ENCODE measurements at places on chromosomes 4 and X.

DNA sequence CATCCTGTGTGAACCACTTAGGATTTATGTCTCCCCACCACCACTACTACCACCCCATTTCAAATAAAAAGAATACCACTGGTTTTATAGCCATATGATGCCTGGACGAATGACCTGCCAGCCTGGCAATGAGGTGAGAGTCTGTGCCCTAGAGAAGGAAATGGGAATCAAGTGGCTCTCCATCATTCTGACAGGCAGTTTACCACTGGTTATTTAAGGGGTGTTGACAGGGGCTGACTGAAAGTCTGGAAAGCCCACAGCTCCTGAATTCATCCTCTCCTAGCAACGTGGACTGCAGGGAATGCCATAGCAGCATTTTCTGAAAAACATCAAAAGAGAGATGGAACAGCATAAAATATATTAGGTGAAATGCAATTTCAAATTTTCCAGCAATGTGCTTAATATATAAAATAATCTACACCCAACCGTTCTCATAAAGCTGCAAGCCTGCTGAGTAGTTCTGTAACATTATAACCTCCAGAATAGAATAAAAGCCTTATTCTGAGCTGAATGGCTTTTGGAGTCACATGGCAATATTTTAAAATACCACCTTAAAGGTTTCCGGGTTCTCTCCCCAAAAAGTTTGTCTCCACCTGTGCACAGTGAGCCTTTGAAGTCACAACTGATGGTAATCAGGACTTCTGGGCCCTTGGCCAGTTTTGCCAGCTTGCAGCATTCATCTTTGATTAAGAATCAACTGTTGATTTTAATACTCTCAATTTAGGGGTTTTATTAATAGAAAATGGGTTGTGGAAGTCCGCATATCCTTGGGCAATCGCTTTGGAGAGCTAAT is 121.5 kb downstream of the DCTD start:
- DNase-seq = no peak

DNA sequence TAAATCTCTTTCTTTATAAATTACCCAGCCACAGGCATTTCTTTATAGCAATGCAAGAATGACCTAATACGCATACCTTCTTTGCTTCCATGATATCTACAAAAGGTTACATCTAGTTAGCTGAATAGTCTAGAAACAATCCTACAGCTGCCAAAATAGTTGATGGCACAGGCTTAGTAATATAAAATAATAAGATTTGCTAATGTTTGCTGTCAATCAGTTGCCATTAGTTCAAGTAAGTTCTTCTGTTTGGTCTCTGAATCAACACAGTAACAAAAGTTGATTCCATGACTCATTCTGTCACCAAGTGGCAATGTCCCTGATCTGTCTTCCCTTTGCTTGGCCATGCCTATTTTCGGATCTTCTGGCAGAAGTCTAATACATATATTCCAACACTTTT is 470.2 kb downstream of the SPRY1 start:
- DNase-seq = no peak

- peak; percentile 88 for DNase-seq
These were observed 30.8 kb downstream of the RTL5 start for GRCh38 chrX:72100824-72101351.

DNA sequence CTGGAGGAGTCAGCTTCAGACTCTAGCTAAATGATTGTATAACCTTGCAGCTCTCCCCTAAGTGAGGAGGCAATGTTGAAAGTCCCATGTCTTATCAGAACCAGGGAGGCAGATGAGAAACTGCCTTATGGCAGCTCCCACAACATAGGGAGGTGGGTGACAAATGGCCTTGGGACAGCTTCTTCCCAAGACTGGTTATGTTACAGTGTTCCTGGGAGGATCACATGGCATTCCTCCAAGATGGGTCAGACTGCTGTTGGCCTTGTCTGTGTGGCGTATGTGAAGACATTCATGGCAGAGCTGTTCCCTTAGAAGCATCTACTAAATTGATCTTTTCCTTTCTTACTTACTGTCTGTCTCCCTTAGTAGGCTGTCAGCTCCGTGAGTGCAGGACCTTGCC is 42.0 kb downstream of the HPRT1 start:
- no peak for DNase-seq

GRCh38 chr4:146379744-146380143 is 142.0 kb downstream of the SLC10A7 start:
- no peak for DNase-seq

- DNase-seq = peak; percentile 35
These were observed 518 bp downstream of the PRDM8 start for GRCh38 chr4:80197601-80198440.

DNA sequence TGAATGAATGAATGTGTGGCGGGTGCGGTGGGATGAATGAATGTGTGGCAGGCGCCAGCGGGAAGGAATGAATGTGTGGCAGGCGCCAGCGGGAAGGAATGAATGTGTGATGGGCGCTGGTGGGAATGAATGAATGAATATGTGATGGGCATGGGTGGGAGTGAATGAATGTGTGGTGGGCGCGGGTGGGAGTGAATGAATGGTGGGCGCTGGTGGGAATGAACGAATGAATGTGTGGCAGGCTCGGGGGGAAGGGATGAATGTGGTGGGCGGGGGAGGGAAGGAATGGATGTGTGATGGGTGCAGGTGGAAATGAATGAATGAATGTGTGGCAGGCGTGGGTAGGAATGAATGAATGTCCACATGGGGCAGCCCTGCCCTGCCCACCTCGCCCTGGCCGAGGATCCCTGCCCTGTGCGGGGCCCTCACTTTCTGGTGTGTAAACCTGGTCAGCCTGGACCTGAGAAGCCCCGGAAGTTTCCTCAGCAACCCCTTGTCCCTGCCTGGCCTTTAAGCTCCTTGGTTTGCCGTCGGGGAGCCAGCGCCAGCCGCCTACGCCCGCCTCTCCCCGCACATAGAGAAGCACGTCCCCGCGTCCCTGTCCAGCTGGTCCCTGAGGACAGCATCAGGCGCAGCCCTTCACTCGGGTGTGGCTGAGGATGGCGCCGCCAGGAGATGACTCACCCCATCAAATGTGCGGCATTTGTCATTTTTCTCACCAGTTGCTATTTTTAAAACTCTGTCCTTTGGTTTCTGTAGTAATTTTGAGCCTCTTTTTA is 112.8 kb upstream of the LRPAP1 start:
- peak; percentile 18 for DNase-seq

- no peak for DNase-seq
These were observed 27.4 kb upstream of the IRAK1 start for GRCh38 chrX:154046940-154047610.

- DNase-seq = no peak
These were observed 309.5 kb upstream of the FMR1 start for GRCh38 chrX:147602176-147602696.

- DNase-seq = peak; percentile 64
These were observed 67.8 kb downstream of the ZNF674 start for GRCh38 chrX:46477435-46477834.

- peak; percentile 78 for DNase-seq
These were observed 1.0 kb downstream of the AGA start for GRCh38 chr4:177441061-177441802.

DNA sequence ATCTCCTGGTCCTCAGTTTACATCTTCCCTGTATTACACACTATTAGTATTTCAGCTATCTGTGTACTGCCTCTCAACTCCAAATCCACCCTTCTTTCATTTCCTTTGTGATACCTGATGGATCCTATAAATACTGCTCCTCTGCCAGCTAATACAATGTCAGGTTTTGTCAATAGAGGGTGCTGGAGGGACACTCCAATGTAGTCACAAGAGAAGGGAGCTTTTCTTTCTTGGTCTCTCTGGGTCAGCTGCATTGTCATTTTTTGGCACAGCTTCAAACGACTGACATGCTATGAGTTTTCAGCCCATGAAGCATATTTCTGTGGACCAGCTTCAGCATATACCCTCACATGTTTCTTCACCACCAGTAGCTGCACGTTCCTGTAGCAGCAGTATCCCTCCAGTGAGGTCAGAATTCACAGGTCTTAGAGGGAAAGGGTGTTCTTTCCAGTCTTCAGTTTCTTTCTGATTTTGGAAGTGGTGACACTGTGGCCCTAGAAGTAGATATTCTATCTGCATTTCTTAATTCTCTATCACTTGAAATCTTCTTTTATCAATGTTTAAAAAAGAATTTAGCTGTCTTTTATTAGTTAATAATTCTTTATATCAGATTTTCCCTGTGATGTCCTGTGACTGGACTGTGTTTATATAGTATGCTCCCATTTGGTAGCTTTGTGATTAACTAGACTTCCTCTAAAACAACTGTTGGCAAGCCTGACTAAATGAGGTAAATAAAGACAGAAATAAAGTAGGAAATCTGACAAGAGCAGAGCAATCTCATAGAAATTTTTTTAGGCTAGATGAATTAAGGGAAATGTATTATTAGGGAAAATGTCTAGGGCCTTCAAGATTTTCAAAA is 60.6 kb downstream of the GABRA2 start:
- peak; percentile 2 for DNase-seq

DNA sequence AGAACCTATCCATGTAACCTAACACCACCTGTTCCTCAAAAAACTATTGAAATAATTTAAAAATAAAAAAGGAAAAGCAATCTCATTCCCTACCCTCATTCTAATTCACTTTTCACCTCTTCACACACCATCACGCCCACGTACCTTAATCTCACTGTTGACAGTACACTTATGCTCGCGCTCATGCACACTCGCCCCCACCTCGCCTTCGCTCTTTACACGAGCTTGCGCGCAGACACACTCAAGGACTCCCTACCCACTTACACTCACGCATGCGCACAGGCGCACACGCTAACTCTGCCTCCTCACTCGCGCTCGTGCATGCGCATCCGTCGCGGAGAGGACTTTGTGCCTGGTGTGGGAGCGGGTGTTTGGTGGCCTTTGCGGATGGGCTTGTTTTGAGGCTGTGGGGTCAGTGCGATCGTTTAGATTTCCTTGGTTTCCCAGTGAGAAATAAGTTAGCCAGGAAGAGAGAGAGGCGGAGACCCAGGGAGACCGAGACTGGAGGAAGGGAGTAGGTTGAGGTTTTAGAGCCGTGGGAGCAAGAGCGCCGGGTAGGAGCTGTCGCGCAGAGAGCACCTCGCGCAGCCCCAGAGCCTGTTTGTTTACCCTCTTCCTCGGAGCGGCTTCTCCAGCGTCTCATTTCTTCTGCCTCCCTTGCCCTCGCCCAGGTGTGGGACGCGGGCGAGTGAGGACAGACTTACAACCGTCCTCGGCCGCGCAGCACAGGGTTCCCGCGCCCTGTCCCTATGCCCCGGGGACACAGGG is 8.1 kb upstream of the GSX2 start:
- peak; percentile 79 for DNase-seq

DNA sequence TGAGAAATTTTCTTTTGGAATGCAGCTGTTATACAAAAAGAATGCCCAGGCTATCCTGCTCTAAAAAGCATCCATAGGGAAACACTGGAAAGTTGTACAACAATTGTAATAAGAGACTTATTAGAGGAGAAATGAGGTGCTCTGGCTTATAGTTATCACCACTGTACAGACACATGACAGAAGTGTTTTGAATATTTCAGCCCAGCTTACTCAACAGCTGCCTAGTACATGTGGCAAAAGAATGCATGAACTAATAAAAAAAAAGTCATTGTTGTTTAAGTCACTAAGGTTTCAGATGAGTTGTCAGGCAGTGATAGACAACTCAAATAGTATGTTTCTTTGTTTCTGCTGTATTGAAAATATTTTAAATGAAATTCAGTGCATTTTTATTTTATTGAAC is 307.7 kb downstream of the GPM6A start:
- DNase-seq = no peak

GRCh38 chr4:48746608-48747362 is 33.3 kb downstream of the FRYL start:
- no peak for DNase-seq

DNA sequence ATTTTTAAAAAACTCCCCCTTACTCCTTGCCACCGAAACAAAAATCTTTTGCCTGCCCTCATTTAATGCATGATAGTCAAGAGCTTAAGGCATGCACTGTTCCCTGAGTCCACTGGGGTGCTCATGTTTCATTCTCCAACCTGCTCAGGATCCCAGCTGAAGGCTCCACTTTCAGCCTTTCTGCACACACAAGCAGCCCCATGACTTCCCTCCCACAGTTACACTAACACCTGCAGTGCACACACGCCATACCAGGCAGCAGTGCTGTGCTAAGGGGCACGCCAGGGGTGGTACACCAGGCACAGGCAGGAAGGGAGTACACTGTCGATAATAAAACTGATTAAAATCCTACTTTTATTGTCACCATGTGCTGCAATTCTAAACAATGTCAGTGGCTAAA is 385.2 kb downstream of the BMPR1B start:
- DNase-seq = no peak

GRCh38 chr4:102253860-102254259 is 91.4 kb downstream of the SLC39A8 start:
- no peak for DNase-seq

GRCh38 chr4:128481752-128482480 is 194.3 kb upstream of the PGRMC2 start:
- DNase-seq = no peak

DNA sequence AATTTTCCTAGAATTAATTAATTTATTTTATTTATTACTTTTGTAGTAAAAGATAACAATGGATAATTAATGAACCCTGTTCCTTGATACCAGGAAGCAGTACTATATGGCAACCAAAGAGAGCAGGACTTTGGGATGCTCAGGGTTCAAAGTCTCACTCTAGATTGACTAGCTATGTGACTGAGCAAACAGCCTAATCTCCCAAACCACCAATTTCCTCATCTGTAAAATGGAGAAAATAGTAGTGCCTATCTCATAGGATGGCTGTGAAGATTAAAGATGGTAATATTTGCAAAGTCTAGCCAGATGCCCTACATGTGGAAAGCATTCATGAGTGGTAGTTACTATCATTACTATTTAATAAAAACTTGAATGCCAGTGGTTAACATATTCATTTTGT is 97.6 kb downstream of the PRDM5 start:
- DNase-seq = no peak

DNA sequence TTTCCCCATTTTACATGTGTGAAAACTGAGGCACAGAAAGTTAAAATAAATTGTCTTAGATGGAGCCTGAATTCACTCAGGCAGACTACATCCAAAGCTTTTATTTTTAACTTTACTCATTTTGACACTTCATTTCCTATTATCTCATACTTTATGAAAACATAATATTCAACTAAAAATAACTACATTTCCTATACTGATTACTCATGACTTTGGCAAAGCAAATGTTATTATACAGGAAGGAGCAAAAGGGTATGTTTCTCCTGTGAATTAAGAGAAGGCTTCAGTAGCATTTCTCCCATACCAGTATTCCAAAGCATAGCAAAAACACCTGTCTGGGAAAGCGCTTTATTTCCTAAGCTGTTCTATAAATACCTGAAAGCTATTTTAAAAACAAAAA is 178.6 kb downstream of the ADAMTS3 start:
- no peak for DNase-seq

- DNase-seq = peak; percentile 24
These were observed 16.6 kb downstream of the TRIM2 start for GRCh38 chr4:153220682-153221395.

GRCh38 chr4:56691425-56691824 is 10.3 kb upstream of the HOPX start:
- no peak for DNase-seq

GRCh38 chrX:35040871-35041270 is 98.3 kb downstream of the FAM47B start:
- DNase-seq = no peak

GRCh38 chr4:41507291-41507947 is 30.5 kb upstream of the LIMCH1 start:
- DNase-seq = peak; percentile 35
